Cerebellum (tissue), 4 donors: ENCODE measurements at places on chromosomes 5 and 9.
A peak's percentile ranks its signal among the peaks of the same experiment; 100 is the strongest.

DNA sequence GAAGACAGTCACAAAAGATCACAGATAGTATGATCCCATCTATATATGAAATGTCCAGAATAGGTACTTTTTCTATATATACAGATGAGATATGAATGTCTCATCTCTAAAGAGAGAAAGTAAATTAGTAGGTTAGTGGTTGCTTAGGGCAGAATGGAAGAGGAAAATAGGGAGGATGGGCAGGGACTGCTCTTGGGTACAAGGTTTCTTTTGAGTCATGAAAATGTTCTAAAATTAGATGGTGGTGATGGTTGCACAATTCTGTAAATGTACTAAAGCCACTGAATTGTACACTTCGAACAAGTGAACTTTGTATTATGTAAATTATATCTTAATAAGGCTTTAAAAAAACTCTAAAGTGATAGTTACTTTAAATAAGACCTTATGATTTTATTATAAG lies 59.6 kb upstream of the GRAMD2B start:
- DNase-seq: no peak

- peak; percentile 50 for DNase-seq
These were observed 71.6 kb downstream of the PCDH1 start for GRCh38 chr5:141806626-141807025.

GRCh38 chr5:133627180-133627579 lies 14.8 kb upstream of the FSTL4 start:
- DNase-seq: no peak

GRCh38 chr5:22938362-22938761 lies 85.2 kb upstream of the CDH12 start:
- DNase-seq: no peak

DNA sequence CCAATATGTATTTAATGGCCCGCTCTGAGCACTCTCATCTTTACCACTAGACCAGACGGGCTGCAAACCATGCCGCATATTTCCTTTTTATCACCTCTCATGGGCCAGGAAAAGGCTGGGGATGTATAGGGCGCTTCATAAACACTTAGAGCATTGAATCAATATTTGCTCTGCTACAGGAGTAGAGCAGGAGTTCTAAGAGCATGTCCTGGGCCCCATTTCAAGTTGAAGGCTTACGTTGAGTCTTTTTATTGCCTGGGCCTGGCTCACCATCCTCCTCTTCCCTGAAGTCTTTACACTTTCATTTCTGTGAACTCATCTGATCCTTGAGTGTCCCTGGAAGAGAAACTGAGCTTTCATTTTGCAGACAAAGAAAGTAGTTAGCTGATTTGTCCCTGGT lies 112.4 kb downstream of the FSTL4 start:
- DNase-seq: no peak

DNA sequence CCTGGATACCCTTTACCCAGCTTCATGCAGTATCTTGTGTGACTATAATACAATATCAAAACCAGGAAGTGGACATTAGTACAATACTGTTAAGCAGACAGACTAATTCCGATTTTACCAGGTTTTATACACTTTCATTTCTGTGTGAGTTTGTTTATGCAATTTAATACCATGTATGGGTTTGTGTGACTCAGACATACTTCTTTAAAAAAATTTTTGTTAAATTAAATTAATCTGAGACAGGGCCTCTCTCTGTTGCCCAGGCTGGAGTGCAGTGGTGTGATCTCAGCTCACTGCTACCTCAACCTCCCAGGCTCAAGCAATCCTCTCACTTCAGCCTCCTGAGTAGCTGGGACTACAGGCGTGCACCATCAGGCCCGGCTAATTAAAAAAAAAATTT lies 156.8 kb downstream of the GAPVD1 start:
- DNase-seq: no peak

DNA sequence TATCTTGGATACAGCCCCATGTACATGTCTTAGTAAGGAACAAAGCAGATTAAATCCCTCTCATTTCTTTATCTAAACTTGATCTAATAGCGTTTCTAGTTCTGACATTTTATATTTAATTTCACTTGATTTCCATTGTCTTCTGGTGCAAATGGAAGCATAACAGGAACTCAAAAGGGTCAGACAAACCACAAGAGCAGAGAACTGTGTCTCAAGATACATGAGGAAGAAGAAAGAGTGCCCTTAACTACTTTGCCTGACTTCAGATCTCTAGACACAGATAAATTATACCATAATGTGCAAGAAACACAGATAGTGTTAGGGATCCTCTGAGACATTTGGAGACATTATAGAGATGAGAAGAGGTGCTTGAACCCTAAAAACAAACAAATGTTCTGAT lies 20.7 kb upstream of the STX17 start:
- no peak for DNase-seq

- no peak for DNase-seq
These were observed 171.5 kb upstream of the PHYKPL start for GRCh38 chr5:178403956-178404600.

GRCh38 chr5:122073018-122073417 lies 5.0 kb downstream of the LOX start:
- no peak for DNase-seq

- no peak for DNase-seq
These were observed 6.0 kb upstream of the IL13 start for GRCh38 chr5:132651838-132652469.

GRCh38 chr5:177024559-177024958 lies 2.1 kb downstream of the ZNF346 start:
- no peak for DNase-seq

DNA sequence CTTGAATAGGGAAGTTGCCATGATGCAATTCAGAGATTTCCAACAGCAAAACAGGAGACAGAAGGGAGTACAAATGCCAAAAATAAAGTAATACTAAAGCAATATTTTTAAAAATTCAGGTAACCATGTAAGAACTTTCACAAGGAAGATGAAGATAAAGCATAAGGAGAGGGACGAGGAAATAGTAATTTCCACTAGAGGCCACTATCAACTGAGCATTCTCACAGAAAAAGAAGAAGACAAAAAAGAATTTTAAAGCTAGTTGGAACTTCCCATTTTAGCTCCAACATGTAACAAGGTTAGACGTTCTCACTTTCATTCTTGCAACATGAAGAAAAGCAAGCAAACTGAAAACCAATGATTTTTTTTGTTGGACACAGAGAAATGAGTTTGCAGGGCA lies 779.9 kb upstream of the CDH6 start:
- DNase-seq: no peak
